ENCODE measurements at places on chromosomes 12 and 14.
A peak's percentile ranks its signal among the peaks of the same experiment; 100 is the strongest.

DNA sequence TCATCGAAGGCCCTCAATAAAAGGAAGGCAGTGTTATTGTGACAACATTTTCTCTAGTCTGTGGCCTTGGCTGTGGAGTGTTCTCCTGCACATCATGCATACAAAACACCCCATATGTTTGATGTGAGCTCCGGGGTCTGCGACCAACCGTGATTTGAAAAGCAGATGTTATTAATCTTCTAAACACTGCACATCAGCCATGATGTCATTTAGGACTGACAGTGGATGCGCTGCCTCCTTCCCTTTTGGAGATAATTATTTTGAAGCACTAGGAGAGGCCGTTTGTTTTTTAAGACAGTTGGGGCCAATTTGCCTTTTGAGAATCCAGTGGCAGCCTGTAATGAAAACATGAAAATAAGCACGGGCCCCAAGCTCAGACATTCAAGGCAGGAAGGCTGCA lies 1041.6 kb downstream of the BCL11B start:
- DNase-seq: no peak

DNA sequence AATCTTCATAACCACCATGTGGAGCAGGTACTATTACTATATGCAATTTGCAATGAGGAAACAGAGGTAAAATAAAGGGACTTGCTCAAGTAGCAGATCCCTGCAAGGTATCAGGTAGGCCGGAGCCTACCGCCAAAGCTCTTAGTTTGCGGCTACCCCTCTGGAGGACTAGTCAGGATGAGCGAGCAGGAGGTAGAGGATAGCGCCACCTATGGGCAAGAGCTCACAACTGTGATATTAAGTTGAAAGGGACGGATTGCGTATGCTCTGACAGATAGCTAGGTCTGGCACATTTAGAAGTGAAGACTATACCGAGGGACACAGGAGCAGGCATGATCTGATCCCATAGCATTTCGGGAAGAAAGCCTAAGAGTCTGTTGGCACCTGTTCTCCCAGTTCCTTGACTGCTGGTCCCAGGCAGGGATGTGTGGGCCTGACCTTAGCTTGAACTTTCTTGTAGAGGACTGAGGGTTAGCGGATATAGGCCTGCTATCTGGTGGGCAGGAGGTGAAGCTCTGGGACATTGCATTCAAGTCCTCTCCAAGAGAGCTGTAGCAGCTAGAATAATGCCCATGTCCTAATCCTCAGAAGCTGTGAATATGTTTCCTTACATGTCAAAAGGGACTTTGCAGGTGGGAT lies 48.0 kb downstream of the SLC17A8 start:
- peak; percentile 46 for DNase-seq

- no peak for DNase-seq
Observed at GRCh38 chr14:89720741-89721729, 233.5 kb downstream of the EFCAB11 start.

DNA sequence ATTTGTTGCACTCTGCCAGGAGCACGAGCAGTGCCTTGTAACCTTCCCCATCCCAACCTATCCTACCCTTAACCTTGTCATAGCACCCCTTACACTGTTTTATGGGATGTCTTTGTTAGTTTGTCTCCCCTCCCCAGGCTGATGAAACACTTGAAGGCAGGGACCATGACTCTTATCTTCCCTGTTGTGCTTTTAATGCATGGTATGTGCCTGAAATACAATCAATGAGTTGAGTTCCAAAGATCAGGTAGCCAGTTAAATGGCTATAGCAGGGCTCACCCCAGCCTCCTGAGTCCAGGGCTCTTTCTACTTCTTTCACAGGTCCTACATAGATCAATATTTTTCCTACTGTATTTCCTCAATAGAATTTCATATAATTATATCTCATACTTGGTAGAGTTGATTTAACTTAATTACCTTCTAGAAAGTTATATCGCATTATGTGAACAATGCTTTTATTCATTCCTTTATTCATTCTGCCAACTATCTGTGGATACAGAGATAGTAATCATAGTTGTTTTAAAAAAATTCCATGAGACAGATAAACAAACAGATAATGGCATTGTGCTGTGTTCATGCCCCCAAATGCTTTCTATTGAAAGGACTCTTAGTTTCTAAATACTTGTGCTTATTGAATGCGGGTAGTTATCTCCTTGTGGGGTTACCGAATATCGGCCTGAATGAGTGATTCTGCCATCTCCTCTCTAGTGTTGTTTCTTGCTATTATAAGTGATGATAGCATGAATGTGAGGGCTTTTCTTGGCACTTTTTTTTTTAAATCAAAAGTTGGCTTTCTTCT lies 347.4 kb downstream of the NPAS3 start:
- DNase-seq: no peak

- no peak for DNase-seq
Observed at GRCh38 chr12:2405039-2405438, 352.3 kb downstream of the CACNA1C start.

GRCh38 chr12:56420411-56420810 lies 28.8 kb downstream of the TIMELESS start:
- no peak for DNase-seq

- peak; percentile 73 for DNase-seq
Observed at GRCh38 chr12:25775968-25776367, 182.5 kb upstream of the RASSF8 start.

DNA sequence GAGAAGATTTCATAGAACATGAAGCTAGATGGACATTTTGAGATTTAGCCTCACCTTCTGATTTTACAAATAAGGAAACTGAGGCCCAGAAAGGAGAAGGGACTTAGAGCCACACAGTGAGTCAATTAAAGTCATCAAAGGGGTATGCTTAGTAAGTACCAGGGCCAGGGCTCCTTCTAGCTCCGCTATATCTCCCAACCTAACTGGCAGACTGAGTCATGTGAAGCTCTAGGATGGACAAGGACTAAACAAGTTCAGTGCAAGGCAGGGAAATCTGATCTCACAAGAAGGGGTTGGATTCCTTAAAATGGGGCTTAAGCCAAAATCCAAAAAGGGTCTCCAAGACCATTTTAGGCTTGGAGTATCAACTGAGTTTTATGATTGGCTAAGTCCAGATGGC lies 215.8 kb downstream of the PHLDA1 start:
- DNase-seq: no peak

DNA sequence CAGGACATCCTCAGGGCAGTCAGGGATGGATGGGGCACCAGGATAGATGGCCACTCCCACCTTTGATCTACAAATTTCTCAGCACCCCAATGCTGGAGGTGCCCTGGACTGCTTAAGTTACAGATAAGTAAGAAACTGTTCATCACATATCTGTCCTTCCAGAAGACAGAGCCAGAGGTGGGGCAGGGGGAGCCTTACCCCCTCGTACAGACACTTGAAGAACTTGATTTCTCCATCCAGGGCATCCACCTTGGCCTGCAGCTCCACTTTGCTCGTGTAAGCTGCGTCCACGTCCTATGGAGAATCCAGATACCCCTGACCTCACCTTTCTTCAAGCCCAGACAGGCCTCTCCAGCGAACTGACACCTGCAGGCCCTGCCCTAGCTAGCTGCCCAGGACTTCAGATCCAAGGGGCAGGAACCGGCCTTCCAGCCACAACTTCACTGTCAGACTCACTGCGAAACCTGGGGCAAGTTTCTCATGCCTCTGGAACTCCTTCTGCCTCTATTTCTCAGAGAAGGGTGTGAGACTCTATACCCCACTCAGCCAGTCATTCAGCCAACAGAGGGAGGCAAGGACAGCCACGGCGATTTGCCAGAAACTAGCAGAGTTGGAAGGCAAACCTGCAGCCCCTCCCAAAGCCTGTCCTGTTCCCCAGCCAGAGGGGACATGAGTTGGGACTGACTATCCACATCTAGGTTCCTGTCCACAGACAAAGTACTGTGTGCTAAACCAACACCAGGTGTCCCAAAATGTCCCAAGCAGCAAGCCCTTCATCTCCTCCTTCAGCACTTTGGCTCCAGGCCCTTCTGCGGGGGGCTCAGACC lies 3.8 kb downstream of the KRT73 start:
- no peak for DNase-seq

GRCh38 chr12:2624543-2625288 lies 170.1 kb upstream of the FKBP4 start:
- DNase-seq: peak; percentile 41

GRCh38 chr12:24244801-24245200 lies 295.3 kb upstream of the SOX5 start:
- DNase-seq: no peak

GRCh38 chr14:97707603-97708002 lies 910.4 kb downstream of the VRK1 start:
- no peak for DNase-seq

- no peak for DNase-seq
Observed at GRCh38 chr12:6959058-6959804, 8.1 kb downstream of the PTPN6 start.

DNA sequence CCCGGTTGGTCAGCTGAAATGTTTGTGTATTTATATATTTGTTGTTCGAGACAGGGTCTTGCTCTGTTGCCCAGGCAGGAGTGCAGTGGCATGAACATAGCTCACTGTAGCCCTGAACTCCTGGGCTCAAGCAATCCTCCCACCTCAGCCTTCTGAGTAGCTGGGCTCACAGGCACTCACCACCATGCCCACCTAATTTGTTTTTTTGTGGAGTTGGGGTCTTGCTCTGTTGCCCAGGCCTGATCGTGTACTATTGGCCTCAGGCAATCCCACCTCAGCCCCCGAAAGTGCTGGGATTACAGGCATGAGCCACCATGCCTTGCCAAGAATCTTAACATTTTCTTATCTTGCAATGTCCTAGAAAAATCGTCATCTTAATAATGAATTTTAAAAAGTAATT lies 3.3 kb downstream of the RAN start:
- no peak for DNase-seq

GRCh38 chr12:83603106-83603505 lies 916.4 kb downstream of the TMTC2 start:
- no peak for DNase-seq

- no peak for DNase-seq
Observed at GRCh38 chr12:110067531-110067930, 19.2 kb upstream of the C12orf76 start.

- peak; percentile 22 for DNase-seq
Observed at GRCh38 chr14:58815794-58816193, 178.0 kb downstream of the DACT1 start.

DNA sequence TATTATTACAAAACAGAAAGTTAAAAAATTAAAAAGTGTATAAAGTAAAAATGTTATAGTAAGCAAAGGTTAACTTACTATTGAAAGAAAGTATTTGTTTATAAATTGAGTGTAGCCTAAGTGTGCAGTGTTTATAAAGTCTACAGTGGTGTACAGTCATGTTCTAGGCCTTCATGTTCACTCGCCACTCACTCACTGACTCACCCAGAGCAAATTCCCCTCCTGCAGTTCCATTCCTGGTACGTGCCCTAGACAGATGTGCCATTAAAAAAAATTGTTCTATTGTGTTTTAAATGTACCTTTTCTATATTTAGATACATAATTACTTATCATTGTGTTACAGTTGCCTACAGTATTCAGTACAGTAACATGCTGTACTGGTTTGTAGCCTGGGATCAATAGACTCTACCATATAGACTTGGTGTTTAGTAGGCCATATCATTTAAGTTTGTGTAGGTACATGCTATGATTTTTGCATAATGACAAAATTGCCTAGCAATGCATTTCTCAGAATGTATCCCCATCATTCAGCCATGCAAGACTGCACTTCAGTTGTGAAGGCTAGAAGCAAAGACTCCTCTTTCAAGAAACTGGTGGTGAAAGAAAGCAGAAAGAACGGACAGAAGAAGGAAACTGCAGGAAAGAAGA lies 100.6 kb downstream of the DACT1 start:
- DNase-seq: peak; percentile 96

DNA sequence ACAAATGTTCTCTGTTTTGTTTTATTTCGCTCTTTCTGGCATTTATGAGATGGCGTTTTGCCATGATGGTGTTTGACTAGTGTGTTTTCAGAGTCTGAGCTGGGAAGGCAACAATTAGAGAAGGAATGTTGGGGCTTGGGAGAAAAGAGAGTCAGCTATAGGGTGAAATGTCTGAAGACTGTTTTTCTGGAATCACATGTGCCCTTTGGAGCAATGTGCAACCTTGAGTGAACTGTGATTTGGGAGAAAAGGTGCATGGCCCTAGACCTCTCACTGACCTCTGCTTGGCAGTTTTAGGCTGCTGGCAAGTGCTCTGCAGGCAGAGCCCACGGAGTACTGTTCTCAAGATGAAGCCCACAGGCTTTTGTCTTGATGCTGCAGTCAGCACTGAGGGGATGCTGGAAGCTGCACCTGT lies 379.9 kb upstream of the PDE3A start:
- peak; percentile 78 for DNase-seq

GRCh38 chr12:71174825-71175224 lies 17.0 kb upstream of the TSPAN8 start:
- DNase-seq: no peak

GRCh38 chr14:39861229-39861600 lies 429.0 kb upstream of the FBXO33 start:
- DNase-seq: no peak

DNA sequence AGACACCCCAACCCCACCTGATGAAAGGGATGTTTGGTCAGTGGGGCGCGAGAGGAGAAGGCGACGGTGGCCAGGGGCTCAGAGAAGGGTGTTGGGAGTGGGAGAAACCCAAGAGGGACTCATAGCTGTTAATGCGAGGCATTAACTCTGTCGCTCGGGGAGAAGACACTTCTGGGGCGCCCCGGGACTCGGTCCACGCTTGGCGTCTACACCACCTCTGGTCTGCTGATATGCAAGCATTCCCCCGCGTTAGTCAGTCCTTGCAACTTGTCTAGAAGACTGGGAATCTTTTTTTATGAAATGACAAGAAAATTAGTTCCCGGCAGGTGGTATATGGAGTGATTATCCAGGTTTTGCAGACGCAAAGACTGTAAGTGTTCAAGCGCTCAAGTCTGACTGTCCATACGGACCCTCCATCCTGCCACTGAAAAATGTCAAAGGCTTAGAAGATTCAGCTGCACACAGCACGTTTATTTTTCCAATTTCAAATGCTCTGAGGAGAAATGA lies 360 bp upstream of the SLC35F4 start:
- no peak for DNase-seq

DNA sequence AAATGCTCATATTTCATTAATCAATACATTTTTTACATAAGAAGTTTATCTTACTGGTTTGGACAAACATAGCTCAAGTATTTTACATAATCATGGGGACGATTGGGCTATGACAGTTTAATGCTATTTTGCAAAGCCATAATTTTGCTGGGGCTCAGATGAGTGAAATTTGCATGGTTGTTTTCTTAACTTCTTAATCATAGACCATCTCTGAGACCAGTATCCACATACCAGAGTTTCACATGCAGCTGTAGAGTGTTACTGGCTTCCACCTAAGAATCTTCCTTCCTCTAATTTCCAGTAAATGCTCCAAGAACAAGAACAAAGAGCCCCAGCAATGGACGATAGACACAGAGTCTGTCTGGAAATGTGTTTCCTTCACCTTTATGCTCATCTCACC lies 303.0 kb upstream of the TMEM132C start:
- peak; percentile 63 for DNase-seq
